ENCODE measurements at places on chromosomes 3 and 15.

- no peak for DNase-seq
These were observed 292.3 kb downstream of the KBTBD8 start for GRCh38 chr3:67290438-67290837.

DNA sequence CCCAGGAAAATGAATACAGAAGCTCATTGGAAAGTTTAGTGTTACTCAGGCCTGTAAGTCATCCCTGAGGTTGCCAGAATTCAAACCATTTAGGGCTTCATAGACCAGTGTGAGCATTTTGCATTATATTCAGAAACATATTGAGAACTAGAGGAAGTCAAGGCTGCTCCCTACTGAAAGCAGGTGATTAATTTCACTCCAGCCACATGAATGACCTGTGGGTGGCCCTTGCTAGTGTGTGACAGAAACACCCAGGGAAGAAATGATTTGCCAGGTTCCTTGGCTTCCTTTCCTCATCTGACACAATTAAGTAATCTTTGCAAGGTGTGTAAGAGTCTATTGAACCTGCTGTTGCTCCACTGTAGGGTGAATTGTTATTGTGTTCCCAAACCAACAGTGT lies 61.8 kb downstream of the GAP43 start:
- DNase-seq, result no peak

DNA sequence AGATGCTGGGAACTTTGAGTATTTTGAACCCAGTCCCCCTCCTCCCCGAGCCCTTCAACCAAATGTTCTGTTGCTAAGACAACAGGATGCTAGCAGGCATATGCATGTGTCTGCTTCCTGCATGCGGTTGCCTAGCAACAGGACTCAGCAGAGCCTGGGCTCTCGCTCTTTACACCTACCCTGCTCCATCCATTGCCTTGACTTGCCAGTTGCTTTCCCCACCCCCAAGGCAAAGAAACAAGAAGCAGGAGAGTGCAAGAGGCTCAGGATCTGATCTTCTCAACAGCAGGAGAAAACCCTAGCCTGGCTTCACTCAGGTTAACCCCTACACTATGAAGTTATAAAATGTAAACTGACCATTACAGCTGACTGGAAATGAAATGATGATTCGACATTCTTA lies 393.0 kb downstream of the IGSF11 start:
- no peak for DNase-seq

DNA sequence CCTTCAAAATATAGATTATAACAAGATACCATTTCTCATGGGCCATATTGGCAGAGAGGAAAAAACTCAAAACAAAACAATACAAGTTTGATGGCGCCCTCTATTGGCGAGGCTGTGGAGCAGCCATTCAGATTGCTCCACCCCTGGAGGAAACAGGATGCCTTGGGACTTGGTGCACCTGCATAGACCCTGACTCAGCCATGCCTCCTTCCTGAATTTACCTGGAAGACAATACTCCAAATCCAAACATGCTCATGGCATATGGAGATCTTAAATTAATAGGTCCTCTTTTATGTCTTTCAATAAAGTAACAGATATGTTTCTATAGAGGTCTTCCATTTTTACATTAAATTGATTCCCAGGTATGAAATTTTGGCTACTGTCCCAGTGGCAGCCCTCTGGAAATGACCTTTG lies 90.0 kb downstream of the APBA2 start:
- DNase-seq, result peak; percentile 74

DNA sequence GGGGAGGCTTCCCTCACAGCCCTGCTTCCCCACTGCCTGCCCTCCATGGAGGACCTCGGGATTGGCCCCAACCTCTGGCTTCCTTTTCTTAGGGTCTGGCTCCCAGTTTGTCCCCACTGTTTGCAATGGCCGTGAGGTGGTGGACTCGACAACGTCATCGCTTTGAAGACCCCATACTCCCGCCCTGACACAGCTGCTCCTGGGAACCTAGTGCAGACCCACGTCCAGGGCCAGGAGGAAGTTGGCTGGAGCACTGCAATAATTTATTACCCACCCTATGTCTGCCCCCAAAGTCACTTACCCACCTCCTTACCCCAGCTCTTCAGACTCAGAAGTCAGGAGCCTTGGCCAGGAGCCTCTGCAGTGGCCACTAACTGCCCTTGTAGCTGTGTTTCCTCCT lies 11.1 kb downstream of the GRM2 start:
- no peak for DNase-seq

DNA sequence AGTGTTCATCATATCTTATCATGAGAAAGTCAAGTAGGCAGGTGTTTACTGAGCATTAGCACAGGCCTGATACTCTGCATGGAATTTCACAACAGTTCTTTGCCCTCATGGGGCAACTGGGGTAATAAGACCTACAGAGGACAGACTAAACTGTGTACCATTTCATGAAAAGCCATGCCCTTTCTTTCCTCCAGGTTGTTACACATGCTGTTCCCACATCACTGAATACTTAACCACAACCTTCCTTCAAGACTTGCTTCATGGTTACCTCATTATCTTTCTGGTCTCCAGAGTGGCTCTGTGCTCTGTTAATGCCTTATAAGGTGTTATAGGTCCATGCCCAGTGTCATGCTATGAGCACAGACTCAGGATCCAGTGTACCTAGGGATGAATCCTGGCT lies 28.2 kb upstream of the RSL24D1 start:
- DNase-seq, result peak; percentile 16

All from hematopoietic multipotent progenitor cell (in vitro differentiated cells).